NCI-H82 (cell line): ENCODE measurements at places on chromosomes 3 and 15.

DNA sequence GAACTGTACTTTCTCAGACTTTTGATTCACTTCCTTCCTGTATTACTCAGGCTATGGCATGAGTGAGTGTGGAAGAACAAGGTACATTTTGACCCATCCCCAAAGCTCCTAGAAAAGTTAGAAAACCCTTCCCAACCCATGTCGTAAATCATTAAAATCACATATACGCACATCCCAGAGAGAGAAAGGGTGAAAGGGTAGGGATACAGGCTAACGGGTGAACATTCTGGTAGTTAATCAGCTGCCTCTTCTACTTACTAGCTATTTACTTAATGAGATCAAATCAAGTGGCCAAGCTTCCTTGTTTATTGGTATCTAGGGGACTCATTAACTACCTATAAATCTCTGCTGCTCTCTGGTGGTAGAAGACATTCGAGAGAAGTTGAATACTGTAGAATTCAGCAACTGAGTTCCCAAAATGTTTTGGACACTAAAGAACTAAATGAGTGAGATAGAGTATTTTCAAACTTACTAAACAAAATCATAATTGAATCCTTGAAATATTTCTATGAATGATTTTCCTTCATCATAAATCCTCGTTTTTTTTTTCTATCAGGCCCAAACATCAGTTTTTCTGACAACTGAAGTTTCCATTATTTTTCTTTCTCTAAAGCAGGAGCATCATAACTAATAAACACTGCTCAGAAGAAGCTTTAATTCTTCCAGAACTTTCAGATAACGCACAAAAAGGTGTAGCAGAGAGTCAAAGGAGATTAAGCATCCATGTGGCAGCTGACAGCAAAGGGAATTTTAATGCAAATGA is 124.2 kb downstream of the IMPG2 start:
- peak; percentile 96 for DNase-seq

DNA sequence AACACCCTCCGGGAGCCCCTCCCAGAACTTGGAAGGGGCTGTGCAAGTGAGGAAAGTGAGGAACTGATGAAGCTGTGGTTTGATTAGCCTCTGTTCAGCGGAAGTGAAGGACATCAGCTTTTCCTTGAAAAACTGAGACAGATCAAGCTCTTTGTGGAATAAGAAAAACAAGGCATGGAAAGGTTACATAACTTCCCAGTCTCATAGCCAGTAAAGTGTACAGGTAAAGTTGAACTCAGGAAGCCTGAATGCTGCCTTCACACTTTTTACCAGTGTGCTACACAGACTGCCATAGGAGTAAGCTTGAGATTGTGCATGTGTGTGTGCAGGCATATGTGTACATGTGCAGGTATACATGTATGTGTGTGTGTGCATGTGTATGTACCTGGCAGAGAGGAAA is 293.2 kb downstream of the FGF12 start:
- peak; percentile 36 for DNase-seq

DNA sequence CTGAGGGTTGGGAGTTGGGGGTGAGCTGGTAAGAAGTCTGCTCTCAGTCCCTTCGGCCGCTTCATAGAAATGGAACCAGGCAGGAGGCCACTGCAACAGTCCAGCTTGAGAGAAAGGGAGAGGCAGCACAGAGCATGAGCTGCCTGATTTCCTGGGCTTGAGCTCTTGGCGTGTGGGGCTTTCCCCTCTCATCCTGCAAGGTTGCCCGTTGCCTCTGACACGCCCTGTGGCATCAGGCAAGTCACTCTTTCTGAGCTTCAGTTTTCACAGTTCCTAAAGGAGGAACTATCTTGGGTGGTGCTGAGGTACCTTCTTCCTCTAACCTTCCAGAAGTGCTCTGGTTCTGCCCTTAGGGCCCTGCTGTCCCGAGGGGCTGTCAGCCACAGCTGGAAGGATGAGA is 4.9 kb downstream of the MESP2 start:
- DNase-seq = no peak

- DNase-seq = peak; percentile 91
These were observed 116.3 kb downstream of the PDZRN3 start for GRCh38 chr3:73508330-73508954.

- peak; percentile 7 for DNase-seq
These were observed 13.0 kb upstream of the PARP6 start for GRCh38 chr15:72285402-72285801.

- peak; percentile 43 for DNase-seq
These were observed 562 bp downstream of the NBEAL2 start for GRCh38 chr3:46979958-46980497.

GRCh38 chr3:77189684-77190083 is 149.8 kb downstream of the ROBO2 start:
- no peak for DNase-seq

DNA sequence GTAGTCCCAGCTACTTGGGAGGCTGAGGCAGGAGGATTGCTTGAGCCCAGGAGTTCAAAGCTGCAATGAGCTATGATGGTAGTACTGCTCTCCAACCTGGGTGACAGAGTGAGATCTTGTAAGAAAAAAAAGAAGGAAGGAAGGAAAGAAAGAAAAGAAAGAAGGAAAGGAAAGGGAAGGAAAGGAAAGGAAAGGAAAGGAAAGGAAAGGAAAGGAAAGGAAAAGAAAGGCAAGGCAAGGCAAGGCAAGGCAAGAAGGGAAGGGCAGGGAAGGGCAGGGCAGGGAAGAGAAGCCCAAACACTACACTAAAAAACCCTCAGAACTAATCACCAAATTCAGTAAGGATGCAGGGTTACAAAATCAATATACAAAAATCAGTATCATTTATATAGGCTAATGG is 341.6 kb downstream of the ERC2 start:
- no peak for DNase-seq

DNA sequence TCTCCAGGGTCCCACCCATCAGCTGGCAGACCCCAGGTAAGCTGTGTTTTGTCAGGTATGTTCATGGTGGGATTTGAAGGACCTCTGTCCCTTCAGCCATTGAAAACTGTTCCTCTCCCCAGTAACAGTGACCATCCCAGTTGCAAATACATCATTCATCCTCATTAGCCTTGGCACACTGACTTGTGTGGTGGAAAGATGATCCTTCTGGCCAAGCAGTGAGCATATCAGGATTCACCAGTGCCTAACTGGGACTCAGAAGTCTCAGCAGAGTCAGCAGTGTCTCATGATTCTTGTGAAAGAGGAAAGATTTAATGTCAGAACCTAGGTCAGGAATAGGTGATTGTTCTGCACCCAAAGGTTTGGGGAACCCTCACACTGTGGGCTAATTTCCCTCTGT is 90.2 kb downstream of the DNAJB8 start:
- DNase-seq = no peak
